A172 (cell line): ENCODE measurements at places on chromosomes 6 and 20. TPM values are rescaled to one million over a fixed set of nuclear protein-coding genes. Genes with fewer than 3 reads are reported as not detected.
A peak's percentile ranks its signal among the peaks of the same experiment; 100 is the strongest.

- no peak for DNase-seq
Observed at GRCh38 chr6:45572833-45573232, 195.1 kb upstream of the SUPT3H start.

DNA sequence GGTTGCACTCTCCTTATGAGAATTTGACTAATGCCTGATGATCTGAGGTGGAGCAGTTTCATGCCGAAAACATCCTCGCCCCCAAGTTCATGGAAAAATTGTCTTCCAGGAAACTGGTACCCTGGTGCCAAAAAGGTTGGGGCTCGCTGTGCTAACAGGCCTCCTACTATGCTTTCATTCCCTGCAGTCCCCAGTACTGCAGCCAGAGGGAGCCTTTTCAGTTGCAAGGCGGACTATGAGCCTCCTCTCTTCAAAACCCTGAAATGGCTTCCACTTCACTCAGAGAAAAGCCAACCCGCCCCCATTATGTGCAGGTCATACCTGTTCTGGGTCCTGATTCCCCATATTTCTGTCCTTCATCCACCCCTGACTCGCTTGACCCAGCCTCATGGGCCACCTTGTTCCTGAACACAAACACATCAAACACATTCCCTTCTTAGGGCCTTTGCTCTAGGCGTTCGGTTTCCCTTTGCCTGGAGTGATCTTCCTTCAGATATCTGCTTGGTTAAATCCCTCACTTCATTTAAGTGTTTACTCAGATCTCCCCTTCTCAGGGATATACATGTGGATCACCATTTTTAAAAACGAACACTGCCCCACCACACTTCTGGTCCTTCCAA is 173.7 kb downstream of the PHACTR1 start:
- no peak for DNase-seq

DNA sequence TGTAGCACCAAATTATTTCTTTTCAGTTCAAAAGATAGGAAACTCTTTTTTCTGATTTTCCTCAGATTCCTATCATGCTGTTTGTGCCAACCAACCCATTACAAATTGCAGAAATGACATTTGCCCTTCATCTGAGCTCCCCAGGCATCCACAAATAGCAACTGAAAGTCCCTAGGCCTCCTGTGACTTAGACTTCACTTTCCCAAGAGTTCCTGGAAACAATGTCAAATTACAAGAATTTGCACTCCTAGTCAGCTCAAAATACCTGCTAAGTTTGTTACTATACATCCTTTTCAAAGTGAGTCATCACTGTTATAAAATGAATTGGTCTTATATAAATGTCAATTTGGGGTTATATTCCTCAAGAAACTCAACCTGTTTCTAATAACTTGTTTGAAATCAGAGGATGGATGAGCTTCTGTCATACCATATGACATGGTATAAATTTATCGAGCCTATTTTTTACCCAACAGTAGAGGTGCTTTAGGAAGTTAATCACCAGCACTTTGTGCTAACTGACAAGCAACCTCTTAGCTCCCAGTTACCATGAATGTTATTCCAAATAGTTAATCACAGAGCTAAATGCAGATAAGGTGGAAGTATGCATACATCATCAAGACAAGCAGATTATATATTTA is 256.5 kb downstream of the HACE1 start:
- DNase-seq = peak; percentile 4

GRCh38 chr6:81847866-81848265 is 95.4 kb upstream of the TENT5A start:
- DNase-seq = no peak

- no peak for DNase-seq
Observed at GRCh38 chr6:22896696-22897095, 327.3 kb downstream of the HDGFL1 start.

GRCh38 chr20:46206025-46206424 is 87.9 kb downstream of the CD40 start:
- DNase-seq = peak; percentile 96

- DNase-seq = no peak
Observed at GRCh38 chr6:137231895-137232294, 12.7 kb upstream of the IFNGR1 start.

DNA sequence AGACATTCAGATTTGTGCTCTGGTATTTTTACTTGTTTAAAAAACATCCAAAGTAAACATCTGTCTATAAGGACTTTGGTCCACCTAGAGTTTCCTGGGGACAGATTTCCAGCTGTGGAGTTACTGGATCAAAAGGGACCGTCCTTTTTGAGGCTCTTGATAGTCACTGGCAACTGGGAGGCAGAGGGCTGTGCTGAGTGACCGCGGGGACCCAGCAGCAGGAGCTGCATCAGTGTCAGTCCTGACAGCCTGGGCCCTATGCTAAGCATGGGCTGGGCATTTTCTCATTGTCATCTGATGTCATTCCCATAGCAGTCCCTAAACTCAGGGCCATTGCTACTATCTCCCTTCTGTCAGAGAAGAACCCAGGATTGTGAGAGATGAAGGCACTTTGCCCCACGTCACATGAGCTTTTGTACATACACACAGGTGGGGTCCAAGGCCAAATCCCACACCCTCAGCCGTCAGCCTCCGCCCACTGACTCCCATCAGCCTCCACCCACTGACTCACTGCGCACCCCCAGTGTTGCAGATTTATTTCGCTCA is 293.8 kb downstream of the TAF4 start:
- no peak for DNase-seq

DNA sequence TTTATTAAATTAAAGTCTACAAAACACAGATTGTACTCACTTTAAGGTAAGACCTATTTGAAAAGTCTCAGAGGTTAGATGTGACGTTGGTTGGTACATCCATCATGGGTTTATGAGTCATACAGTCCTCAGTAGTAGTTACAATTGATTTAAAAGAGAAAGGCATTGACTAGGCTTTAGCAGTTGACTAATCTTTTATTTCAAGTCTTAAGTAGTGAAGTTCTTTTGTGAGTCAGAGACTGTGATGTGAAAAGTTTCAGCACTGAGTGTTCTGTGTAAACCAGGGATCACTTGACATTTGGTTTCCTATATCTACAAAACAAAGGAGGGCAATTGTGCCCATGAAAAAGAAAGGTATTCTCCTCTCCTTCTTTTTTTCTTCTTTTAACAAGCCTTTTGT is 221.3 kb downstream of the GRIK2 start:
- DNase-seq = peak; percentile 19

DNA sequence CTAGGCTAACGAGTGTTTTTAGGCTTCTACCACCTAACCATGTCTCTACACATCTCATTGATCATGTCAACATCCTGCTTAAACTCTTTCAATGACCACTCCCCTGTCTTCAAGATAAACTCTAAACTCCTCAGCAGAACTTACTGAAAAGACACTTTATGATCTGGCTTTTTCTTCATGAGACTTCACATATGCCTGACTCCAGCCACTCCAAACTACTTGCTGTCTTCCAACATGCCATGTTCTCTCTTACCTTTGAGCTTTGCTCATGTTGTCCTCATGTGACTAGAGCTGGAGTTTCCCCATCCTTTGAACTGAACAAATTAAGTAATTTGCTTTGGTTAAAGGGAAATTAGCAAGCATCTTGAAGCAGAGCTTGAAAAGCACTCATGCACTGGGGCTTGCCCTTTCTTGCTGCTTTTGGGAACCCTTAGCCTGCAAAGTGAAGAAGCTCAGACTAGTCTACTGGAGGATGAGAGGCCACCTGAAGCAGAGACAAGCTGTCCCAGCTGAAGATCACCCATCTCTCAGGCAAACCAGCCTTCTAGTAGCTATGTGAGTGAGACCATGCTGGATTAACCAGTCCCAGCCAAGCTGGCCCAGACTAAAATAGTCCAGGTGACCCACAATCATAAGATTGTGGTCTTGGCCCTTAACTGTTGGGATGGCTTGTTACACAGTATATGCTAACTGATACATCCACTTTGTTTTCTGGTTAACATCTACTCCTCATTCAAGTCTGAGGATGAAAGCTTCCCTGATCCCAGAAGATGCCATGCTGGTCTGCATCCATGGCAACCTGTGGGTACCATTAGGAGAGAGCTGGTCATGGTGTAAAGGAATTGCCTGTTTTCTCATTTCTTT is 235.8 kb downstream of the GMPR start:
- DNase-seq = no peak

DNA sequence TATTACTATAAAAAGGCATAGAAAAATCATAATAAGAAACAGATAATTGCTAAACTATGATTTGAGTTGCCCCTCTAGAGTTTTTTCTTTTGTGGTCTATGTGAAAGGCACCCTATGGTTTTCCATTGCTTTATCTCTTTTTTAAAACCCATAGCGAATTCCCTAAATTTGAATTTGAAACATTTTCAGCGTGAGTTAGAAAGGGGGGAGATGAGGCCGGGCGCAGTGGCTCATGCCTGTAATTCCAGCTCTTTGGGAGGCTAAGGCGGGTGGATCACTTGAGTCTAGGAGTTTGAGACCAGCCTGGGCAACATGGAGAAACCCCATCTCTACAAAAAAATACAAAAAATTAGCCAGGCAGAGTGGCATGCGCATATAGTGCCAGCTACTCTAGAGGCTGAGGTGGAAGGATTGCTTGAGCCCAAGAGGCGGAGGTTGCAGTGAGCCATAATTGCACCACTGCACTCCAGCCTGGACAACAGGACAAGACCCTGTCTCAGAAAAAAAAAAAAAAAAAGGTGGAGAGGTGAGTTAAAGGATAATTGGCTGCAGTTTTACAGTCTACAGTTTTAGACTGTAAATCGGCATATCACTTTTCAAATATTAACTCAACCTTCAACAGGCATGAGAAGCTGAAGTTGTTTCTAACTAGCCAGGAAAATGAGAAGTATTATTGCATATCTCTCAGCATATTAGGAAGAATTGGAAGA is 46.3 kb downstream of the SHLD1 start:
- no peak for DNase-seq

GRCh38 chr6:47353871-47354270 is 44.2 kb upstream of the TNFRSF21 start:
- no peak for DNase-seq

DNA sequence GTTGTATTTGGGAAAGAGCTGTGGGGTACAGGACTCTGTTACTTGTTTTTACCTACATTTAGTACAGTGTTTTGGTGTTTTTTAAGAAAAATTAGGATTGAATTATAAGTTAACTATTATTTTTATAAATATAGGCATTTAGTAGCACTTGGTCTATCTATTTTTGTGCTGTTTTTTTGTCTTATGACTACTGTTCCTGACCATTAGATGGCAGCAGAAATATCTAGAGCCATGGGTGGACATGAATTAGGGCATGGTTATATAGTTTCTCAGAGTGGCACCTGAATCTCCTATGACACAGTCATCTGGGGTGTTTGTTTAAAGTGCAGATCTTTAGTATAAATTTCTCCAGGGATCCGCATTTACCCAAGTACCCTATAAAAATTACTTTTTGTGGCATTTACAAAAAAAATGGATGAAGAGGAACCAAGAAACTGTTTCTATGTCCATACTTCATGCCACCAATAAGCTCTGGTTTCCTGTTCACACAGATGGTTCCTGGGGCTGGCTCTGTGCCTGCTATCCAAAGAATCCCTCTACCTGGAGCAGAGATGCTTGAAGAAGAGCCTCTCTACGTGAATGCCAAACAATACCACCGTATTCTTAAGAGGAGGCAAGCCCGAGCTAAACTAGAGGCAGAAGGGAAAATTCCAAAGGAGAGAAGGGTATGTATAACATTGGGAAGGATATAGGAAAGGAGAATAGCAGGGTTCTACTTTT is 19.8 kb downstream of the NFYA start:
- peak; percentile 14 for DNase-seq

- DNase-seq = no peak
Observed at GRCh38 chr20:46698788-46699187, 9.5 kb upstream of the TP53RK start.

GRCh38 chr6:146339716-146340115 is 203.9 kb upstream of the RAB32 start:
- peak; percentile 32 for DNase-seq

- DNase-seq = peak; percentile 48
Observed at GRCh38 chr6:83221889-83222479, 28.8 kb downstream of the RWDD2A start.

- no peak for DNase-seq
Observed at GRCh38 chr20:62597416-62598115, 44.7 kb upstream of the SLCO4A1 start.

GRCh38 chr20:16599257-16599656 is 26.0 kb upstream of the KIF16B start:
- no peak for DNase-seq

DNA sequence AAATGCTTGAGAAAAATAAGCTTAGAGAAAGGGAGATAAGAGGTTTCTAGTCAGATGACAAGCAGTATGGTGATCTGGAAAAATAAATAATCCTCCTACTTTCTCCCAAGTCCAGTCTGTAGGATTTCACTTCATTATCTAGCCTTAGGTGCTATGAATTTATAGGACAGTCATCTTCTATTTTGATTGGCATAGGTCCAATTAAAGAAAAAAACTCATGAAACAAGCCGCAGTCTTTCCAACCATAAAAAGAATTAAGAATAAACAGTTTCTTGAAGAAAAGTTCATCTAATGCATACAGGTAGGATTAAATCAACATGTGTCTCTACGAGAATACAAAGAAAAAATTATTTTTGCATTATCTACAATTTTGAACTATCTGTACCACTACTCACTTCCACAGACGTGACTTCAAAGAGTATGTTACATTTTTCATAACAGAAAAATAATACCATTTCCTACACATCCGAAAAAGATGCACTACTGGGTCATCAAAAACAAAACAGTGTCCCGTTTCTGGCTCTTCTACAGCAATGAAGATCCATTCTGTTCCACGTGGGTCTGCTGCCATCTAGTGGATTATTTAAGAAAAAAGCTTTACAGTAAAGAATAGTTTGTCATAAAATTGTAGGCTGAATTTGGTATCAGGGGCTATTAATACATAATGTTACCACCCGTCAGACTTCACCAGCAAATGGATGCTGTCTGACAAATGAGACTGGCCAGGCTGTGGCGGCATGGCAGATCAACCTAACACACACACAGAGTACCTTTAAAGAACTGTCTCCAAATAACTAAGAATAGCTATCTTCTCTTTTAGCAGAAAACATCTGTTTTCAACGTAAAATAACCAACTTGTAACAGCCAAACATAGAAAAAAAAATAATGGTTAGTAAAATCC is 28.9 kb downstream of the STX7 start:
- DNase-seq = peak; percentile 73

Gene GPLD1
- 0.36 and 0.55 TPM in 2 replicates for total RNA-seq

Gene CST2
- total RNA-seq = not detected in 2 replicates

Gene APCDD1L
- total RNA-seq = 0.78 and 2.4 TPM in 2 replicates

Gene PTCRA
- not detected in 2 replicates for total RNA-seq

Gene KCNG1
- total RNA-seq = 6.2 and 12.4 TPM in 2 replicates

Gene PLCB1
- 0.41 and 0.43 TPM in 2 replicates for total RNA-seq

Gene GHRH
- not detected in 2 replicates for total RNA-seq

Gene AGPAT4
- 4.2 and 4.4 TPM in 2 replicates for total RNA-seq

Gene TSBP1
- not detected in 2 replicates for total RNA-seq

Gene PI3
- not detected in 2 replicates for total RNA-seq

Gene FKBP1A
- 149 and 200 TPM in 2 replicates for total RNA-seq
